Left ventricle myocardium superior (tissue), 1 donor: ENCODE measurements at places on chromosomes 1 and 21. TPM values are rescaled to one million over a fixed set of nuclear protein-coding genes. Genes with fewer than 3 reads are reported as not detected.

GRCh38 chr1:20174937-20175666, 10.8 kb upstream of the UBXN10 start:
- DNase-seq, result no peak

DNA sequence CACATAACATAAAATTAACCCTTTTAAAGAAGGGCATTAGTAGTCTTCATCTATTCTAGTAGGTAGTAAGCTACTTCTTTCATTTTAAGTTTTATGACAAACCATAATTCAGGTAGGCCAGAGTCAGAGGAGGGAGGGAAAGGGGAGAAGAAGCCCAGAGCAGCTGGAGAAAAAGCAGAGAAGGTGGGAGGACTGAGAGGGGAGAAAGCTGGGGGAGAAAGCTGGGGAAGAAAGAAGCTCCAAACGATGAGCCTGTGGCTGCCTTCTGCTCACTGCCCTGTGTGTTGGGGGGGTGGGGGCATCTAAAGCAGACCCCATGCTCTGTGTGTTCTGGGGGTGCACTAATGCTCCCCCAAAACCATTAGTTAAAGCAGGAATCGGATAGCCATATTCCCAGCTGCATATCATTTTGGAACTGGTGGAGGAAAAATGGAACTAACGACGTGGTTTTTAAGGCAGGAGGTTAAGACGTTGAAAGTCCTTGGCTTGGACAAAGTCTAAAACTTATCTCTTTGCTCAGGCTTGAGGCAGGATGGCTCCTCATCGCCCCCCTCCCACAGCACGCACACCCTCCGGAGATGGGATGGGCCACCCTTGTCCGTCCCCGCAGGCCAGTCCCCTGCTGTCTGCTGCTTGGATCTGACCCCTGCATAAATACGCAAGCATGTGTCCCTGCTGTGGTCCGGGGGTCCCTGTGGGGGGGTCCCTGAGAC, 184.2 kb downstream of the DYRK1A start:
- DNase-seq, result no peak

The ADSS2 gene
- total RNA-seq, result 5.1 TPM

The ZNF697 gene
- total RNA-seq, result 11.5 TPM

The PPFIA4 gene
- 21.3 TPM for total RNA-seq
